HAP-1 (cell line): ENCODE measurements at places on chromosomes 4 and X.
A peak's percentile ranks its signal among the peaks of the same experiment; 100 is the strongest.

GRCh38 chr4:123304151-123304964 lies 92.2 kb upstream of the SPRY1 start:
- DNase-seq: peak; percentile 23

DNA sequence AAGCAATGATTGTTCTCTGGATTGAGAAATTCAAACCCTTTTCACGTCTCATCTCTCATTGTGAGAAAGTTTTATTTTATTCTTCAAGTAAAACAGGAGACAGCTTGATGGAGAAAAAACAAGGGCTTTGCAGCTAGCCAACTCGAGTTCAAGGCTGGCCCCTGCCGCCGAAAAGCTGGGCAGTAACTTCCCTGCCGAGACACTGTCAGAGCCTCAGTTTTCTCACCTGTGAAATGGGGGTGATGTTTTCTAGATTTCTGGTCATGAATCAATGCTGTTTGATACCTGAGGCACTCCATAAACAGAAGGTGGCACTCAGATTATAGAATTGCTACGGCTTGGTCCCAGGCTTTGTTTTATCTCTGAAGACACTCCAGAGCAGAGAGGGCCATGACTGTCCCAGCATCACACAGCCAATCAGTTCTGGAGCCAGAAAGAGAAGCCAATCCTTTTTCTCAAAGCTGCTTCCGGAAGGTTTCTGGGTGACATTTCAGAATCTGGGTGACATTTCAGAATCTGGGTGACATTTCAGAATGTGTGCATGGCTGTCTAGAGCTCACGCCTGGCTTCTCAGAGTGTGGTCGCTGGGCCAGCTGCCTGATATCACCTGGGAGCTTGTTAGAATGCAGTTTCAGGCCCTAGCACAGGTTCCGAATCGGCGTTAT lies 33.2 kb downstream of the HMX1 start:
- DNase-seq: no peak

GRCh38 chrX:135543172-135543571 lies 22.7 kb downstream of the INTS6L start:
- DNase-seq: no peak

DNA sequence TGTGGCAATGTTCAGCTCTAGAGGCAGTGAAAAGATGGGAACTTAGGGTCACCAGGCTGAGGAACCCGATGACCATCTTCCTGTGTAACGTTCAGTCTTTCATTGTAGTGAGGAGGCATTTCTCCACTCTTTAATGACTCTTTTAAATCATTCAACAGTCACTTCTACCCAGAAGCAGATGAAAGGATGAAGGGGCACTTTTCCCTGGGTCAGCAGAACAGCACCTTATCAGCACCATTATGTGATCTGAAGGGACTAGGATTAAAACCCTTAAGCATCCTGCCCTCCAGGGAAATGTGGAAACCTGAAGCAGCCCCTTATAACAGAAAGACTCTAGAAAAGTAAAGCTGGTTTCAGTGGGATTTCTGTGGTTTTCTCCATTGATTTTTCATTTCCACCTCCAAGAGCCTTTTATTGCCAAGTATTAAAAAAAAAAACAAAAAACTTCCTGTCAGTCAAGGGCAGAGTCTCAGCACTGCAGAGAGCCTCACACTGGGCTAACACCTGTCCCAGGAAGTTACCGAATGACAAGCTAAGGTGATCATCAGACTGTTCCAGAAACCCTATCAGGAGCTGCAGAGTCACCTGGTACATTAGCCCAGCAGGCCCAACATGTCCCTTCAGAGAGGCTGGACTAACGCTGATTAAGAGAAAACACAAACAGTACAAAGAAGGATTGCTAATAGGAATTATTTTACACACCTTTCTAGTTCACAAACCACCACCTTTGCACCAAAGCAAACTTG lies 185.9 kb downstream of the SHROOM3 start:
- DNase-seq: no peak

GRCh38 chrX:39850630-39851152 lies 247.1 kb downstream of the BCOR start:
- no peak for DNase-seq

DNA sequence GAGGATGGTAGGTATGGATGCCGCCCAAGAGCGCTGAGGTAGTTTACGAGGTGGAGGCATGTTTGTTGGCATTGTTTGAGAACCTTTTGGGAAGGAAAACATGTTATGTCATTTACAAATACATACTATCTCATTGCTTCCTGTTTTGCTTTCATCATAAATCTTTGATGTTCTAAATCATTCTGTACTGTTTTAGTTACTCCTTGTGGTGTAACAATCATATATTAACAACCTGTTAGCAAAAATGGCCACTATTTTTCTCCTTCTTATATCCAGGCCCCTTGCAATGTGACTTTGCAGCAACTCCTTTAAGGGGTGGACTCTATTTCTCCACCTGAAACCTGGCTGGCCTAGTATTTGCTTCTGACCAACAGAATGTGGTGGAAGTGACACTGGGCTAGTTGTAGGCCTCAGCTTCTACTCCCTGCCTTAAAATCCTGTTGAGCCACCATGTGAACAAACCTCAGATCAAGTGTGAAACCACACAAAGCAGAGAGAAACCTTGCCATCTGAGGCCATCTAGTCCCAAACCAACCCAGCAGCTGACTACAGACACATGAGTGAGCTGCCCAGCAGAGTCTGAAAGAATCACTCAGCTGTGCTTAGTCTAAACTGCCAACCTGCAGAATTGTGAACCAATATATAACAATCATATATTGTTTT lies 15.8 kb upstream of the CXorf38 start:
- DNase-seq: no peak

DNA sequence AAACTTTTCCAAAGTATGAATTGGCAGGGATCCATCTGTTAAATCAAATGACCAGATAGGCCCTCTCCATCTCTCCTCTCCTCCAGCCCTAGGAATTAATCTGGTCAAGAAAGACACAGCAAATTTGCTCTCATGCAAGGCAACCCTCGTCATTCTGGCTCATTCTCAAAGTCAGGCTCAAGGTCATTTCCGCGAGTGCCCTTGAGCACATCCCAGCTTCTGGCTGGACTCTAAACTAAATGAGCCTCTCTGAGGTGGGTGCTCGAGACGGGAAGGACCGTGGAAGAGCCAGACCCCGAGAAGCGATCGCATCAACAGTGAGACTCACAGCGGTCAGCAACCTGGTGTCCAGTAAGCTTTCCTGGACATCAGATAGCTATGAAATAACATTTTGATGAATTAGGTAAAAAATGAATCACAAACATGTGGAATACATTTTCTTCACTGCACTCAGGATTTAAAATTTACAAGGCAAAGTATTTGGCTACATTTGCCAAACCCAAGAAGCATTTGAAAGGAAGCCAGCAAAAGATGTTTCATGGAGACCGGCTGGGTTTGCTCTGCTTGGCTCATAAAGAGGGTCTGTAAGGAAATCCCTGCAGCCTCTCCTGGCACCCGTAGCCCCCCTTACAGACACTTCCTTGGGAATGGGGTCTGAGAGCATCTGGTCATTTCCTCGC lies 121.0 kb downstream of the ENPP6 start:
- DNase-seq: no peak

GRCh38 chr4:37740546-37740945 lies 54.4 kb upstream of the RELL1 start:
- DNase-seq: no peak

GRCh38 chr4:186326391-186326790 lies 60.4 kb downstream of the F11 start:
- DNase-seq: no peak

DNA sequence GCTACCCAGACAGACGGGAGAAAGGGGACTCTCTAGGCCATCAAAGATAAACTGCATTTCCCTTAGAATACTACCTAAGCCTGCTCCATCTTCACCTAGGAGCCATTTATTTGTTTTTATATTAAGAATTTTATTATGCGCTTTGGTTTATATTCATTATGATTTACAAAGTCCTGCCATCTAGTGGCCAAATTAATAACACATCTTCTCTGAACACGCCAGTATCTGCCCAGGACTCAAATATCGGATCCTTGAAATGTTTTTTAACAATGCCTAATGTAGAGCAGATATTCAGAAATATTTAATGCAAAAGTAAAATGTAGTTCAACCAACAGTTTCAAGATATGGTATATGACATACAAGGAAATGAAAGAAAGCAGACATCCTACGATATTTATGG lies 20.8 kb upstream of the PRPS2 start:
- peak; percentile 14 for DNase-seq

DNA sequence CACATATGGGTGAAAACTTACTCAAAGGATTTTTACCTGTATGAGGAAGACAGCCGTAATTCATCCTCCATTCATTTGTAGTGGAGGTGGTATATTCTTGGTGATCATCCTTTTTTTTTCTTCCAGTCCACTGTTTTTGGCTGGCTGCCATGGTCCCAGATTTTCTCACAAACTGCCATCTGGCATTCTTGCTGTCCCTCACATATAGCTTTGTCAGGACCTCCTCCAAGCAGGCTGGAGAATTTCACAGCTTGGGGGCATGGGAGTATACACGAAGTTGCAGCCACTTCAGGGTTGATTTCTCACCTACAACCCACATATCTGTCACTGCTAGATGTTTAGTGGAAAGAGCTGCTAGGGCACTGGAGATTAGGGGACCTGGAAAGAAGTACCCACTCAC lies 401.0 kb downstream of the IL1RAPL1 start:
- no peak for DNase-seq

DNA sequence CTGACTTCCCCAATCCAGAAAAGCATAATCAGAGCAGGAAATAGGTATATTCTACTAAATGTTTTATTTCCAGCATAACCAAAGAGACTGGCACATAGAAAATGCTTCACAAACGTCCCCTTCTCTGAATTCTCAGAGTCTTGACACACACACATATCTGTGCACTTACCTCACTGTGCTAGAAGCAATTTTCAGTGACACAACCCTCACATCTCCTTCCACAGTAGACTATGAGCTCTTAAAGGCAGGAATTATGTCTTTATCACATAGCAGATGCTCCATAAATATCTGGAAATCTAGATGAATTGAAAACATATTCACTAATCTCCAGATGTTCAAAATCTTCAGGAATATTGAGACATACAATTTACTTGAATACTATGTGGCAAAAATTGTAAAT lies 5.9 kb downstream of the SOWAHB start:
- DNase-seq: no peak

DNA sequence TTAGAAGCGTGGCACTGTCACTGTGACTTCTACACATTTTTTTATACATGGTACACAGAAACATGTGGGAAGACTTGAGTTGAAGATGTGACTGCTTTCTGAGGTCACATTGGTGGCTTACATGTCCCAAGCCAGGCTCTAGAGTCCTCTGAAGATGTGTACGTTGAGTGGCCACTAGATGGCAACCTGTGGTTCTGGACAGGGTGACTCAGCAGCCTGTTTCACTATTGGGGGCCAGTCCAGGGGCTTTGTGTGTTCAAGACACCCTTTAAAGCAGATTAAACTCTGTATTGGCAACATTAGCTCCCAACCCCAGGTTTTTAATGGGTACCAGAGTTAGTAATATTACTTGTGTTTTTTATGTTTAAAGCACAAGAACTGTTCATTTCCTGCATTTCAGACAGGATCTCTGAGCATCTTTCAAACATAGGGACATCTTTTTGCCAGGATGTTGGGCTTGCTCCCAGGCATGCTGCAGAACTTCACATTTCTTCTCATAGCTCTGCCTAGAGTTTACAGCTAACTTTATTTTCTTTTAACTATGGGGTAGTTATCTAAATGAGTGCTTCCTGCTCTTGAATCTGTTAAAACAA lies 53.0 kb downstream of the DCUN1D4 start:
- DNase-seq: peak; percentile 66

GRCh38 chr4:7167706-7168105 lies 24.6 kb upstream of the SORCS2 start:
- DNase-seq: no peak

DNA sequence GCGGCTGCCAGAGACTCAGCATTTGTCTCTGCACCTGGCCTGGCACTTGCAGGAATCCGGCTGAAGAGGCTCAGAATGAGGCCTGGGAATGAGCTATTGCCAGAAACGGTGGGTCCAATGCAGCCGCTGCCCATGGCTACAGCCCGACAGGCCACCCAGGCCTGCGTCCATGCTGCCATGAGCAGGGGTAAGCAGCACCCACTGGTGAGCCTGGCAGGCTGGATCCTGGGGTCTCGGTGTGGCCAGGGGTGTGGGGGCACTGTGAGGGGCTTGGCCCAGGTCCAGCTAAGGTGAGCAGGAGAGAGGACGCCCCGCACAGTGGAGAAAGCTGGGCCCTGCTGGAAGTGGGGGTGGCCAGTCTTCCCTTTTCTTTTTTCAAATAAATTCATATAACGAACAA lies 60.3 kb upstream of the MXD4 start:
- DNase-seq: no peak

- DNase-seq: no peak
Measured at GRCh38 chrX:18174971-18175370, 45.7 kb downstream of the BEND2 start.

DNA sequence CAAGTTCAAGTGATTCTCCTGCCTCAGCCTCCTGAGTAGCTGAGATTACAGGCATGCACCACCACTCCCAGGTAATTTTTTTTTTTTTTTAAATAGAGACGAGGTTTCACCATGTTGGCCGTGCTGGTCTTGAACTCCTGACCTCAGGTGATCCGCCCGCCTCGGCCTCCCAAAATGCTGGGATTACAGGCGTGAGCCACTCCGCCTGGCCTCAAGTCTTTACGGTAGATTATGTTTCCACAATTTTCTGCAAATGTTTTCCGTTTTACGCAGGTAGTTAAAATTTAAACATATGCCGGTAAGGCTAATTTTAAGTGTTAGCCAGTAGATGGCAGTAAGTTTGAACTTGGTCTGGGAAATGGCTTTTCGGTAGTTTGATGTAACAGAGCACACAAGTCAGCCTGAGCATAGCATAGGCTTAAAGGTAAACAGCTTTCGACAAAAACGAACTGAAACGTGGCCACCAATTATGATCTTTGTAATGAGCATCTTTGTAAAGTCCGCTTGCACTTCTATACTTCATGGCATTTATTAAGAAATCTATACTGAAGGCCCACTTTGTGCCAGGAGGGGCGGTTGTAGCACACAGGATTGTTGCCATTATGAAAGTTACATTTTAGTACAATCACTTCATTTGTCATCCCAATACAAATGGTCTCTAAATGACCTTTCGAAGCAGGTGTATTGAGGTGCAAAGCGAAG lies 31.1 kb downstream of the CCKAR start:
- DNase-seq: peak; percentile 68

DNA sequence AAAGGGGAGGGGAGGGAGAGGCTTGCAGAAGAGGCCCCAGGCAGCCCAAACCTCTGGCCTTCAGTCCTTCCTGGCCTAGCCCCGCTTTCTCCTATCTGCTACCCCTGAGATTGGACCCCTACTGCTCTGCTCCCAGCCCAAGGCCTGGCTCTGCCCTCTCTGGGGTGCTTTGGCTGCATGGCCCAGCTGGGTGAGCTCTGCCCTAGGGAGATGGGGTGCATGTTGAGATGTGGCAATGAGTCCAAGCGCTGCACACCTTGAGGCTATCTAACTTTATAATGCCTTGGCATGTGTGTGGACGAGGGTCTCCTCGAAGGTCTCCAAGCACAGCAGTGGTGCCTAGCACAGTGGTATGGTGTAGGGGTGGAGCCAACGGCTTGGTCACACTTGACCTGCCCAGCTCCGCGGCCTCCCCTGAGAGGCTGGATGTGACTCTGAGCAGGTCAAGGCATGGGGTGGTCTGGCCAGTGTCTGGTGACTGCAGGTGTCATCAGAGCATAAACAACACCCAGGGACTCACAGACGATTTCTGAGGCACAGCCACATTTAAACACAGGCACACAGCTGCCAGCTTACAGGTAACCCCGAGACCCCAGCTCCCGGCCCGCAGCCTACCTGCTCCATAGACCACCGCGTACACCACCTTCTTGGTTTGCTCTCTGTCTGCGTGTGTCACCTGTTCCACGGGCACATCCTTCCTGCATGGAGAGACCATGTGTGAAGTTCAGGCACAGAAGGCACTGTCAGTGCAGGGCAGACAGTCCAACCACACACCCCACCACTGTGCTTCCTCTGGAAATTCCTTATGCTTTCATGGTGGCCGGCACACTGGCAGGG lies 36.3 kb downstream of the NAT8L start:
- no peak for DNase-seq
